Activated naive CD4-positive, alpha-beta T cell treated with anti-CD3 and anti-CD28 coated beads, Interleukin-2, amount 50 U/mL, for 16 hours (primary cell): ENCODE measurements at places on chromosomes 5 and 9.

DNA sequence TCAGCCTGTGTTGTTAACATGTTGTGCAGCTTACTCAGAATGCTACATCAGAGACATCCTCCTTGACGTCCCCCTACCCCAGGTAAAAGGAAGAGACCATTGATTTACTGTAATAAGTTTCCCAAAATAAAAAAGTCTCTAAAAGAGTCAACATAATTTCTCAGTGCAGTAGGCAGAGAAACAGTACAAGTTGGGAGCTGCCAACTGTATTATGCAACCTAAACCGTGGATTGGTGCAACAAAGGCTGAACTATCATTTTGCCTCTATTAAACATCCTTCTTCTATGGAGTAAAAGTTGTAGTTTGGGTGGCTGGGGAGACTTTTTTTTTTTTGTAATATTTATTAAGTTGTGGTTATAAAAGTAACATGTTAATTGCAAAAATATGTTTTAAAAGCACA, 208.0 kb downstream of the NR3C1 start:
- DNase-seq, result no peak

DNA sequence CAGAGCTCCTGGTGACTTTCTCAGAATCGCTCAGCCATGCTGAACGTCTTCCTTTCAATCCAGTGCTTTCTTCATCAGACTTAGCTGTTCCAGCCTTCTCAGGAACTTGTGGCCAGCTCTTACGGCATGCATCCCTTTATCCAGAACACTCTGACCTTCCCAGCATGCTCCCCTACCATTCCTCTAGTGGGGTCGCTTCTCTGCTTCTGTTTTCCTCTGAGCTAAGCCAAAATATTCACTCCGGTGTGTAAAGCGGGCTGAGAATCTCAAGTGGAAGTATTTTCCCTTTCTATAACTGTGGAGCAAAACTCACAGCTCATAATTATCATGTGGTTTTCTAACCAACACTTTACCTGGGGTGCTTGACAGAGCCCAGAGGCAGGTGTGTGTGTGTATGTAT, 6.2 kb downstream of the DCANP1 start:
- no peak for DNase-seq

DNA sequence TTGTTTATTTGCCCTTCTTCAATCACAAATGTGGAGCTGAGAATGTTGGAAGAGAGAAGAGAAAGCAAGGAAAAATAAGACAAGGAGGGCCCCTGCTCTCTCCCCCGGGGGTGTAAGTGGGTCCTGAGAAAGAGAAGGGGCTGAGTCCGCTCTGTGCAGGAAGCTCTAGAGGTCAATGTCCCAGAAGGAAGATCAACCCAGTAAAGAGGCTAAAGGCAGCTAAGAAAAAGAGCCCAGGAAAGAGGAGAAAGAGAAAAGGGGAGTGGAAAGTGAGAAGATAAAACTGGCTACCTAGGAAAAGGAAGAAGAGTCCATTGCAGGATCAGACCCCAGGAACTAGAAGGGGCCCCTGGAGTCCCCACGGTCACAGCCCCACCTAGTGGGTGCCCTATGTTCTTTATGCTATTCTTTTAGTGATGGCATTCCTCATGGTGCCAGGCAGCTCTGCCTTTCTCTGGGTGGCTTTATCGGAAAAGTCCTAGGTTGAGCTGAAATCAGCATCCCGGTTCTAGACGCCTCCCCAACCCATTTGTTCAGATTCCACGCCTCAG, 583.4 kb downstream of the ACTL7B start:
- DNase-seq, result no peak

- DNase-seq, result no peak
These were observed 244.6 kb downstream of the DMRT2 start for GRCh38 chr9:1294641-1295258.
